ENCODE measurements at places on chromosomes 2 and 18.

- no peak for DNase-seq
These were observed 38.5 kb upstream of the RMP24 start for GRCh38 chr18:35933982-35934381.

- no peak for DNase-seq
These were observed 20.4 kb upstream of the SANBR start for GRCh38 chr2:61045226-61045625.

- no peak for DNase-seq
These were observed 36.0 kb downstream of the ARHGEF4 start for GRCh38 chr2:130872741-130873125.

DNA sequence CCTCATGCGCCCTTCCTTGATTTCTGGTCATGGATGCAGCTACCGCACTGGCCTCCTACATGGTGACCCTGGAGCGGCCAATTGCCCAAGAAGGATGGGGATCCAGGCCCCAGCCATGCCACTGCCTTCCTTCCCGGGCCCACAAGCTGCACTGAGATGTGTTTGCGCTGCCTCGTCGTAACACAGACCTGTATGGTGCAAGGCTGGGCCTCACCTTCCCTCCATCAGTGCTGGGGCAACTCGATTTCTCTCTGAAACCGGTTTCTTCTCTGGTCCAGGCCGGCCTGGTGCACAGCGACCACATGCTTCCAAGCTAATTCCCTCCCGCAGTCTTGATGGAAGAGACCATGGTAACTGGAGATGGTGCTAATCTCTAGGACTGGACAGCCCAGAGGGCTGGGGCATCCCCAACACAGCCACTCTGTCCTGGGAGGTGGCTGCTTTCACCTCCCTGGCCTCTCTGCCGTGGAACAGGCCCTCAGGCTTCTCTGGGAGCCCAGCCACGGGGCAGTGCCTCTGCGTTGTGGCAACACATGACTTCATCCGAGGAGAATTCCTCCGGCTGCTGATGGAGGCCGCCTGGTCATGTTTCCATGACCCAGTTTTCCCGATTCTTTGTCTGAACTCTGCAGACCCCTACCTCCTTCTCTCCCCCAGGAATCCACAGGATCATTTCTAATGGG, 184.2 kb downstream of the GLI2 start:
- peak; percentile 91 for DNase-seq

DNA sequence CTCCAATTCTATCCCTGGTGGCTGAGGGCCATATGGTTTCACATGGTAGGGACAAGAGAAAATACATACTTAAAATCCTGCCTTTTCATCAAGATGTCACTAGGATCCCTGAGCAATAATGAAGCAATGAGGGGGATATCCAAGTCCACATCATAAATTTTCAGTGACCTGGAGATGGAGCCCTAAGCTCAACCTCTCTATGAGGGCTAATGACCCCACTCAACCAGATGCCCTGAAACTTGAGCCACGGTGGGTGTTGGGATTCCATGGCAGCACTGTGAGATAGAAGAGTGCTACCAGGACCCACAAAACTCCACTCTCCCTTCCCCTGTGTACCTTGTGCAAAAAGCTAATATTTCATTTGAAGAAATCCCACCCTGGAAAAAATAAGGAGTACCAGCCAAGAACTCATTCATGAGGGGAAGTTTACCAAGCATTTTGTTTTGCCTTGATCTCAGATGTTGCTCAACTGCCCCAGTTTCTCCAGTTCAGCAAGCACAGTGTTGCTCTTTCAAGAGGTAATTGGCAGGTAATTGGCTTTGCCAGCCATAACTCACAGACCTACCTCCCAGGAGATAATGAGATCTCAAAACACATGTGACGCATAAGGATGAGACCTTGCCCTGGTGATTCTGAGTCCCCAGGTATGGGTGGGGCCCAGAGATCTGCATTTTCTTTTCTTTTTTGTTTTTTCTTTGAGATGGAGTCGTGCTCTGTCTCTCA, 51.0 kb upstream of the TTC39C start:
- no peak for DNase-seq

GRCh38 chr2:18149660-18150246, 271.3 kb downstream of the KCNS3 start:
- DNase-seq, result peak; percentile 48

DNA sequence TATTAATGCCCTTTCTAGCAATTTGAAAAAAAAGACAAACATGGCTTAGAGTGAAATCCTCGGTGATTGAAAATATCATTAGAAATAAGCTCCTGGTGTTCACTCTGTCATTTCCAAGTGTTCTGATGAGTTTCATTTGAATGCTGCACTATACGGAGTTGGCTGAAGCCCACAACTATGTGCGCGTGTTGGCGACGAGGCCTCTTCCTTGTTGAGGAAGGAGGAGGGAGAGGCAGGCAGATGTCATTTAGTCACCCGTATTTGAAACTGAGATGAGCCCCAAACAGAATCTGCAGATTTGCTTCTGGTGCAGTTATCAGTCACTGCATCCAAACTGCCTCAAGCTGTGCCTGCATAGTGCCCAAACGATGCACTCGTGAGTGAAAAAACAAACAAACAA, 23.5 kb upstream of the SKOR2 start:
- DNase-seq, result peak; percentile 24

DNA sequence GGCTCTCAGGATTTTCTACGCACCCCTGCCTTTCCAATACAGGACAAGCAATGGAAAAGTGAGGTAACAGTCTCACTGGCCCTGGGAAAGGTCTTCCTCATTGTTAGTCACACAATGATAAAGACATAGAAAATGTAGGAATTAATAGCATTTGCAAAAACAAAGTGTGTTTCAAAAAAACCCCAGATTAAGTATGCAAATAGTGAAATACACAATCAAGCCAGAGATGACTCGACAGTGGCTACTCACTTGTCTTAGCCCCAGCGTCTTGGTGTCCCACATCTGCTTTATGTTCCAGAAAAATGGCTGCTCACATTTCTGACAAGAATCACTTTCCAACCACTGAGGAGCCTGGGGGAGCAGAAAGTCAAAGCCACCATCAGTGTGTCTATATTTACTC, 47.0 kb upstream of the AP1S3 start:
- peak; percentile 74 for DNase-seq

All from fibroblast of skin of back (primary cell).